ENCODE measurements at places on chromosomes 4 and X. TPM values are rescaled to one million over a fixed set of nuclear protein-coding genes. Genes with fewer than 3 reads are reported as not detected.

GRCh38 chrX:121832446-121832845 is 785.0 kb downstream of the GLUD2 start:
- no peak for DNase-seq

DNA sequence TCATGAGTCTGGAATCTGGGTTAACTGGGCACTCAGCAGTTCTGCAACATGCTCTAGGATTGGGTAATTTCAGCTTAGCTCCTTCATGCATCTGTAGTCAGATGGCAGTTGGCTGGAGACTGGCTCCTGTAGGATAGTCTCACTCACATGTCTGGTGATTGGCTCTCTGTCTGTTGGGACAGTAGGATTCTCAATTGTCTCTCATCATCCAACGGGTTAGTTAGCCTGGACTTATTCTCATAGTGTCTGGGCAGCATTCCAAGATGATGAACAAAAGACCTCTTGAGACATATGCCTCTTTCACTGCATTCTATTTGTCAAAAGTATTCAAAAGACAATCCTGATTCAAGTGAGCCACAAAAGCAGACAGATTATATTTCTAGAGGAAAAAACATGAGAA is 795.6 kb upstream of the GALNTL6 start:
- no peak for DNase-seq

- no peak for DNase-seq
Observed at GRCh38 chr4:99947608-99948007, 1.2 kb upstream of the DNAJB14 start.

GRCh38 chr4:152316969-152317368 is 218.9 kb downstream of the FBXW7 start:
- DNase-seq = no peak

DNA sequence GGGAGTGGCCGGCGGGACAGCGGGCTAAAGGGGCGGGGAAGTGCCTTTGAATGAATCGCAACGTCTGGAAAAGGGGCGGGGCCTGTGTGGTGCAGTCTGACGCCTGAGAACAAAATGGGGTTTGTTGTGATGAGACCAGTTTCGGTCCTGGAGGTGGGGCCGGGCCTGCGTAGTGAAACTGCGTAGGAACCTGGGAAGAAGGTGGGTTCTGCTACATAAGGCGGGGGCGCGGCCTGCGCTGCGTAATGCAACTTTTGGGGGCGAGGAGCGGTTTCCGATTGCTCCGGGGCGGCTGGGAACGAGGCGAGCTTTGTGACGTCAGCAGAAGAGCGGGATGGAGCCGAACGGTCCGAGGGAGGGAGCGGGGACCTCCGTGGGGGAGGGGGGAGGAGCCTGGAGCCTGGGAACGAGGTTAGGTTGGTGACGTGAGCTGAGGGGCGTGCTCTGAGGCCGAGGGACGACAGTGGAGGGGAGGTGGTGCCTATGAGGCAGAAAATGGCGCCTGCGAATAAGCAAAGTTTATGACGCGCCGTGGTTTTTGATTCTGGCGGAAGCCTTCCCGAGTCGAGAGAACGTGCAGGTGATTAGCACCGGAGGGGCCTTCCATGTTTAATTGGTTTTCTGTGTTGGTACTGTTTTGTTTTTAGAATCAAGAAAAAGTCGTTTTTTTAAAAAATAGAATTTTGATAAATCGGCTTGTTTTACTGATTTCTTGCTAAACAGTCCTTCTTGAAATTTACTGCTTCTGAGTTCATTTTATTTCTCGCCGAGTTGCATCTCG is 714 bp downstream of the USP11 start:
- peak; percentile 95 for DNase-seq

DNA sequence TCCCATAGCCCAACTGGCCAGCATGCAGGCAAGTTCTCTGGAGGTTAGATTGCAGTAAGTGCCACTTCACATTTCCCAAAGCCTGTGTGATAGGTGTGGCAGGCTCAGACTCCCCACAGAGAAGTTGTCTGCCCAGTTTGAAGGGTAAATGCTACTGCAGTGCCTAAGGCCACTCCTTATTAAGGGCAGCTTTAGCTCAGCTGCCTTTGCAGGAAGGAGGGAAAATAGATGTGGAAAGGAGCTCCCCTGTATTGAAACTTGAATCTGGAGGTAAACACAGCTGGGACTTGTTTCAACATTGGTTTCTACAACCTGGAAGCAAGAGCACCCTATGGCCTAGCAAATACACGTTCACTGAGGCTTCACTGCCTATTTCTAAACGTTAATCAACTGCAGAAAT is 22.4 kb downstream of the NEXMIF start:
- no peak for DNase-seq

- DNase-seq = no peak
Observed at GRCh38 chr4:75822416-75822815, 79.8 kb downstream of the PPEF2 start.

DNA sequence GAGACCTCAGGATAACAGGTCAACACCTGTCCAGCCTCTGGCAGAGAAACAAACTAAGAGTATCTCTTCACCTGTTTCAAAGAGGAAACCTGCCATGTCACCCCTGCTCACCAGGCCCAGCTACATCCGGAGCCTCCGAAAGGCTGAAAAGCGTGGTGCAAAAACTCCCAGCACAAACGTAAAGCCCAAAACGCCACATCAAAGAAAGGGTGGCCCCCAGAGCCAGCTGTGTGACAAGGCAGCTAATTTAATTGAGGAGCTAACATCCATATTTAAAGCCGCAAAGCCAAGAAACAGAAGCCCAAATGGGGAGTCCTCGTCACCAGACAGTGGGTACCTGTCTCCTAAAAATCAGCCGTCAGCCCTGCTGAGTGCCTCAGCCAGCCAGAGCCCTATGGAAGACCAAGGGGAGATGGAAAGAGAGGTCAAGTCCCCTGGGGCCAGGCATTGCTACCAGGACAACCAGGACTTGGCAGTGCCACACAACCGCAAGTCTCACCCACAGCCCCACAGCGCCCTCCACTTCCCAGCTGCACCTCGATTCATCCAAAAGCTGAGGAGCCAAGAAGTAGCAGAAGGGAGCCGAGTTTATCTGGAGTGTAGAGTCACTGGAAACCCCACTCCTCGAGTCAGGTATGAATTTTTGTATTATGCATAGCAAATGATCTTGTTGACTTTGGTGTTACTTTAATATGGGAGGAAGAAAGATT is 15.1 kb downstream of the PALLD start:
- DNase-seq = peak; percentile 59

GRCh38 chrX:3950373-3950772 is 236.9 kb upstream of the PRKX start:
- DNase-seq = no peak

GRCh38 chr4:151808120-151808529 is 47.3 kb upstream of the GATB start:
- no peak for DNase-seq

- no peak for DNase-seq
Observed at GRCh38 chr4:95761871-95762270, 78.0 kb upstream of the PDHA2 start.

DNA sequence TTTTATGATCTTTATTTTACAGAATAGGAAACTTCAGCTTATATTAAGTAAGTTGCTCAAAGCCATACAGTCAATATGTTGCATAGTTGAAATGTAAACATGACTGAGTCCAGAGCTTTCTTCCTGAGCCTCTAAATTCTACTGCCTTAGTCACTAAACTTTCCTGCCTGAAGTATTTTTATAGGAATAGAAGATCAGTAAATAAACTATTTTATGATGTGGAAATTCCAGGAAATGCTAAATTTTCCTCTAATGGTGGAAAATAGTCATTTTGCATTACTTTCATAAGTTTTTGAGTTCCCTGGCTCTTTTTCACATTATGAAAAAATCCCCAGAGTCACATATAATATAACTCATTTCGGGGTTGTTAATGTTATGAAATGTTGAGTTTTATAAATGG is 182.8 kb downstream of the BANK1 start:
- no peak for DNase-seq

GRCh38 chr4:76238236-76238635 is 13.3 kb upstream of the FAM47E start:
- DNase-seq = no peak

DNA sequence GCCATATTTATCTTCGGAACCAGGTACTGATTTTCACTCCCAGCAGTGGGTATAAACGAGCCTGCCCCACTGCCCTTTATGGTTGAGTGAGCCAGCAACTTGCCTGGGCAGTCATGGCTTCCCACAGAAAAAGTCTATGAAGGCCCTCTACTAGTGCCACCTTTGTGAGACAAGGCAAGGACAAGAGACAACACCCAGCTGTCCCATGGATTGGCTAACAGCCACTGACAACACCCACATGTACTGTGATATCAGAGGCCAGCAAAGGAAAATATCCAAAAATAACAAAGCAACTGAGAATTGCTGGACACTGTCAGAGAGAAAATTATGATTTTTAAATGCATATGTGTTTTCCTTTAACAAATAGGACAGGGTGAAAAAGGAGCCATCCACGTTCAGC is 248.4 kb upstream of the TTC29 start:
- no peak for DNase-seq

GRCh38 chrX:141989134-141989533 is 85.4 kb downstream of the MAGEC1 start:
- no peak for DNase-seq

- DNase-seq = no peak
Observed at GRCh38 chr4:59127006-59127405, 2016.8 kb upstream of the IGFBP7 start.

DNA sequence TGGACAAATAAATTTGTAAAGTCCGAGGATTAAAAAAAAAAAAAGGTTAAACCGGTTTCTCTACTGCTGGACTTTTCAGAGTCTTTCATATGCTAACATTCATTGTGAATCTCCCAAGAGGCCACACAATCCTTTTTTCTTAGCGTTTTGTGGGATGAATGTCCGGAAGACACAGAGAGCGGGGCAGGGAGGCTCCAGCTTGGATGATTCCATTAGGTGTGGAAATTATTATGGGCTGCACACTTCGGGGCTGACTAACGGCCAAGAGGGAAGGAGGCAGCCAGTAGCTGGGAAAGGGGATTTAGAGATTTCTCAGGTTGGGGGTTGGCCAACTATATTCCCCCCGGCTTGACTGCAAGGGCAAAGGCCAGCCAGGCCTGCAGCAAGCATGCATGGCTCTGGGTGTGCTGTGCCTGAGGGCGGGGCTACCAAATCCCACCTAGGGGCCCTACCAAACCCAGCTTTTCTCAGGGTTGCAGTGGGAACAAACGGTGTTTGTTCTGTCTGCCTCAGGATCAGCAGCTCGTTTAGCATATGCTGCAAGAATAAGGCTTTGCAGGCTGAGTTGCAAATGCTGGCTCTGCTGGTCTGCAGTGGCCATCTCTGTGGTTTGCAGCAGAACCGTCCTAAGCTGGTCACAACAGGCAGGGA is 28.6 kb downstream of the NYX start:
- DNase-seq = no peak

DNA sequence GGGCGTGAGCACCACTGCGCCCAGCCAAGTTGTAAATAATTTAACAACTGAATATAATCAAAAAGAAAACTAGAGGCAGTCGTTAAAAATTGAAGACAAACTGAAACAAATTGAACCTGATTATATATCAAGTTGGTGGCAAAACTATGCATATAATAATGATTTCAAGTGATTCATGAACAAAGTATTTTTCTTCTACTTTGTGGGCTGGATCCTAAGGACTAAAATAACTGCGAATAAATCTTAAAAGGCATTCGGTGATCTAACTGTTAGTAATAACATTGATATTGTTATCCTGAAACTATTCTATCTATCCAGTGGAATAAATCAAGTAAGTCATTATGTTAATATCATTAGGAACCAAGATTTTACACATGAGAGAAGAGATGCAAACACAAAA is 21.2 kb upstream of the USP9X start:
- DNase-seq = no peak

GRCh38 chrX:49260221-49260985 is 4.1 kb downstream of the FOXP3 start:
- no peak for DNase-seq

DNA sequence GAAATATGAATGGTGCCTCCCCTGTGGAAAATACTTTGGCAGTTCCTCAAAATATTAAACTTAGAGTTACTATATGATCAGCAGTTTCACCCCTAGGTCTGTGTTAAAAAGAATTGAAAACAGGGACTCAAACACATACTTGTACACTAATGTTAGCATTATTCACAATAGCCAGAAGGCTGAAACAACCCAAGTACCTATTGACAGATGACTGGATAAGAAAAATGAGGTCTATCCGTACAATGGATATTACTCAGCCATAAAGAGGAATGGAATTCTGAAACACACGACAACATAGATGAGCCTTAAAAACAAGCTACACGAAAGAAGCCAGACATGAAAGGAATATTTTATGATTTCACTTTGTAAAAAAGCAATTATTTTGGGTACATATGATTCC is 54.9 kb downstream of the PGRMC2 start:
- DNase-seq = no peak

DNA sequence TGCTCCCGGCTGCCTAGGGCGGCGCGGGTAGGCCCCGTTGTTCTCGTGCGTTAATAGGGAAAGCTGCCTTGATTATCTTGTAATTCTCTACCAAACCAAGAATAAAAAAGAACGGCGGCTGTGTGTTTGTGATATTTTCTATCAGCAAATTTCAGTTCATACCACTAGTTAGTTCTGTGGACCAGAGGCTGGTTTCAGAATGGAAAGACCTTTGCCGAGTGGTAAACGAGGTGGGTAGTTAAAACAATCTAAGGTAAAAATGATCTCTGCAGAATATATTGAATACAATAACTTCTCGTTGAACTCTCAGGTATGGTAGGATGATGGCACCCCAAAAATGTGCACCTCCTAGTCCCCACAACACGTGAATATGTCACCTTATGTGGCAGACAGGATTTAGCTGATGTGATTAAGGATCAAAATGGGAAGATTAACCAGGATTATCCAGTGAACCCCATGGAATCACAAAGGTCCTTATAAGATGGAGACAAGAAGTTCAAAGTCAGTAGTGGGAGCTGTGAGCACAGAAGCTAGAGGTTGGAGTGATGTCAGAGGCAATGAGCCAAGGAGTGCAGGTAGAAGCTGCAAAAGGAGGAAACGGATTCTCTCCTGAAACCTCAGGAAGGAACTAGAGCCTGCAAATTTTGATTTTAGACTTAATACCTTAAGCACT is 574 bp upstream of the CFAP97 start:
- DNase-seq = no peak

GRCh38 chrX:17613979-17614588 is 123.2 kb upstream of the SCML1 start:
- no peak for DNase-seq

DNA sequence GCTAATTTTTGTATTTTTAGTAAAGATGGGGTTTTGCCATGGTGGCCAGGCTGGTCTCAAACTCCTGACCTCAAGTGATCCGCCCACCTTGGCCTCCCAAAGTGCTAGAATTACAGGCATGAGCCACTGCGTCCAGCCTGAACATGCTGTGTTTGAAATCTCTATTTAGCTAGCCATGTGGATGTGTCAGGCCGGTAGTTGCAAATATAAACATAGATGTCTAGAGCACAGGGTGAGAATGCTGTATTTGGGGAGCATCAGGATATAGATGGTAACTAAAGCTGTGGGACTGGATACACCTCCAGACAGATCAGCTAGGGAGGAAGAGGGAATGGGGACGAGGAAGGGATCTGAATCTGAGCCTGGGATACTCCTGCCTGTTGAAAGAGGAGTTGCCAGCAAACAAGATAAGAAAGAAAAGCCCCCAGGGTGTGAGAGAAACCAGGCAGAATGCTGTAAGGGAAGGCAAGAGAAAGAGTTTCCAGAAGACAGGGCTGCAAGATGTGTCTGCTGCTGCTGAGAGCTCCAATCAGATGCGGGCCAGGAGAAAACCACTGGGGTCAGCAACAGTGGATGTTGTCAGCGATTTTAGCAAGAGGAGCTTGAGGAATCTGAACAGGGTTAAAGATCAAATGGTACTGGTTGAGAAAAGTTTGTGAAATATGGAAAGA is 177.4 kb downstream of the PALLD start:
- no peak for DNase-seq

The LPAR4 gene
- 0.22 TPM for total RNA-seq

The NWD2 gene
- 0.08 TPM for total RNA-seq
